Hematopoietic multipotent progenitor cell (in vitro differentiated cells): ENCODE measurements at places on chromosomes 6 and 20.

DNA sequence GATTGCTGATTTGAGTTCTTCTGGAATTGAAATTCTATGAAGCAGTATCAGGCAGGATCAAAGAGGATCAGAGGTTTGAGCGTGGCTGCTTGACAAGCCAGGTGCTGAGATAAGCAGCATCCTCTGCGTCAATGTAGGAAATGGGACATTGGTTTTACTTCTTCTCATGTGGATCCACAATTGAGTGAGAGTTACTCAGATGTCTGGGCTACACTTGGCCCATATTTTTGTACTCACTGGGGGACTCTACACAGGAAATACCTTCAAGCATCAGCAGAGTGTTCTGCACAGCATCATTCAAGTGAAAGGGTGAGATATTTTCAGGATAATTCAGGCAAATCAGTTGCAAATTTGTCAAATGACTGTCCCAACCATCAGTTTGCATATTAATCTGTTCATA lies 613.9 kb upstream of the ARID1B start:
- DNase-seq = peak; percentile 33

- no peak for DNase-seq
Measured at GRCh38 chr20:32891926-32892660, 33.4 kb downstream of the EFCAB8 start.

DNA sequence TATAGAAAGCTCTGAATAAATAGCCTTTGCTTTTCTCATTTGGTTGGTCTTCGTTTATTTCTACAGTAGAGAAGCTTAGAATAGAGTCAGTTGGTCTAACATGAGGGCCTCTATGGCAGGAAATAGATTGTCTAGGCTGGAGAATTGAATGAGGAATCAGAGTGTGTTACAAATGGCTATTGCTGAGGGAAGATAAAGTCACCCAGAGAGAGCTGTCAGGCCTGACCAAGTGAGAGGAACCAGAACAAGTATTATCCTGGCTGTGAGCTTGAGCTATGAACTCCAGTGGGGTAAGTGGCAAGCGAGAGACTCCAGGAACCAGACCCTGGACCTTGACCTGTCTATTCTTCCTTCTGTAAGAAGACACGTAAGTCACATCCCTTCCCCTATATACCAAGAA lies 353.1 kb downstream of the CD83 start:
- DNase-seq = no peak

GRCh38 chr20:32285621-32286371 lies 8.3 kb downstream of the KIF3B start:
- peak; percentile 43 for DNase-seq

- DNase-seq = no peak
Measured at GRCh38 chr6:121633309-121633708, 197.9 kb downstream of the GJA1 start.

DNA sequence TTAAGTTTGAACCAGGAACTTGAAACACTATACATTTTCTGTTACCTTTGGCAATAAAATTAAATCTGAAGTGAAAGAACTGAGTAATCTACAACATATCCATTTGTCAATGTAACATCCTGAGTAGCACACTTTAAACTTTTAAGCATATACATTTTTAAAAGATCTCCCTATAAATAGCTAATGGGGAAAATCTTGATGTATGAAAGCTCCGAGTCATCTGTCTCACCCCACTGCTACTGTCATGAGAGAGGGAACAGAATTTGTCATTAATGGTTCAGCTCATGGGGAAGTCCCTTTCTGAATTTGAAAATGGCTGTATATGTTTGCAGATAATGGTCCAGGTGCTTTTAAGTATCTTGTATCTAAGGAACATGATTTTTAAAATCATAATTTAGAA lies 55.2 kb upstream of the NOX3 start:
- DNase-seq = no peak

- DNase-seq = no peak
Measured at GRCh38 chr6:26445934-26446667, 5.8 kb downstream of the BTN3A3 start.

DNA sequence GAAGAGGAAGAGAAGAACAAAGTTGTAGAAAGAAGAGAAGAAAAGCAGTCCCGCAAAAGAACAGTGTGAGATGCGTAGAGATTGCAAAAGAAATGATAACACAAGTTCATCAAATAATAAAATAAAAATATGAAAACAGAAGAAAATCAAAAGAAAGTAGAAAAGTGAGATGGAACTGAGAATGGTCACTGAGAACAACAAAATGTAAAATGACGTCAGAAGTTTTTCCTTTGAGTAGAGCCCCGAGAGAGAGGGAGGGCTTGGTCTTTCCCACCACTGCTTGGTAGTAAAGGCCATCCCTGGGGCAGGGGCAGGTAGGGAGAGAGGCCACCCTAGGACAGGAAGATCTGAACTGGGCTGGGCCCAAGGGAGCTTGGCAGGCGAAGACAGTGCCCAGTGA lies 533.7 kb downstream of the QKI start:
- DNase-seq = no peak
